Left renal cortex interstitium (tissue), 4 donors: ENCODE measurements at places on chromosomes 5 and 9. TPM values are rescaled to one million over a fixed set of nuclear protein-coding genes. Genes with fewer than 3 reads are reported as not detected.

DNA sequence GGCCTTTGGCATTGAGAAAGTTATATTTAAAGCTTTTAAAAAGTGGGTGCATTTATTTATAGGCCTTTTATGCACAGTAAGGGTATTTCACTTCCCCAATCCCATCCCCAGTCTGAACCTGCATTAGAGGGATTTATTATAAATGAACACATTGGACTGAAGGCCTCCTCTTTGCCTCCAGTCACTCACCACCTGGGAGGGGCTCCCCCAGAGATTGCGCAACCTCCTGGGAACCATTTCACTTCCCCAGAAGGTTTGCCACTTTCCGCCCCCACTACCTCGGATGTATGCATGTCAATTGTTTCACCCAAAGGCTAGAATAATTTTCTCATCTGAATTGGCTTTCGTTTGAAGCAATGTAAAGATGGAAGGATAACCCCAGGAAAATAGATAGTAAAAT lies 29.8 kb upstream of the VCAN start:
- no peak for DNase-seq

GRCh38 chr5:72790186-72790585 lies 26.3 kb upstream of the TNPO1 start:
- no peak for DNase-seq

- DNase-seq: no peak
These were observed 961.3 kb upstream of the CTNND2 start for GRCh38 chr5:12865529-12865928.

DNA sequence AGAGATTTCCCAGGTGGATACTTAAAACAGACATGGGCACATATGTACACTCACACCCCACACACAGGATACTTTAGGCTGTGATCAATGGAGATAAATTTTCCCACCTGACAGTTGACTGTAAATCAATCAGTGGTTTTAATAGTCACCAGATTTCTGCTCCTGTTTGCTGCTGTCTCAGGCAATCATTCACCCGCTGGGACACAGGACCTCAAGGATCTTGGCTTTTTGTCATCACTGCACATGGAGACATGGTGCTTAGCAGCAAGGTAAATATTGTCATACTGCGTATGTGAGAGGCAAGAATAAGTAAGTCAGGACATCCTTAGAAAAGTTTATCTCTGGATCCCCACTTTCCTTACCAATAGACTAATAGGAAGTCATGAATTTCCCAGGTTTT lies 60.8 kb upstream of the KLF9 start:
- DNase-seq: no peak

DNA sequence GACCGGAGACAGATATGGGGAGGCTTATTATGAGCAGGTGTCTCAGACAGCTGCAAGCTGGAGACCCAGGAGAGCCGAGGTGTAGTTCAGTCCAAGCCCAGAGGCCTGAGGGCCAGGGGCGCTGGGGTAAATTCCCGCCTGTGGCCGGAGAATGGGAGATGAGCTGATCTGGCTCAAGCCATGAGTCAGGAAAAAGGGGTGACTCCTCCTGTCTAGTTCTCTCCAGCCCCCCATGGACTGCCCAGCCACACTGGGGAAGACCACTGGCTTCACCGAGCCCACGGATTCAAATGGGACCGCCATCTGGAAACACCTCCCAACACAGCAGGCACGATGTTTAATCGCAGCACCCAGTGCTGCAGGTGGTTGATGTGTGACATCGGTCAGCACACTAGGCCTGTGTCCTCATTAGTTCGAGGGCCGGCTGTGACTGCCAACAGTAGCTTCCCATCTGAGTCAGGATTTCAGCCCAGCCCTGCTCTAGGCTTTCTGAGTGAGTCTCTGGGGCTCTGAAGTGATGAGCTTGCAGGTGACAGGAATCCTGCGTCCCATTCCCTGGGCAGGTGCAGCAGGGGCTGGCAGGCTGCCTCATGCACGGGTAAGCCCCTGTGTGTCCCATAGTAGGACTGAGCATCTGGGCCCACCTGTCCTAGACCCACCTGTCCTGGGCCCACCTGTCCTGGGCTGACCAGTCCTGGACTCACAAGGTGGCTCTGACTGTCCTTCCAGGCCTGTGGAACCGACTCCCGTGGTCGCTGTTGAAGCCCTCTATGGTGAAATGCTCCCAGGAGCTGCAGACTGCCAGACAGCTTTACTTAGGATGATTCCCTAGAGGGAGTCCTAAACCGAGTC lies 49.7 kb downstream of the AHRR start:
- DNase-seq: no peak

- no peak for DNase-seq
These were observed 193.3 kb downstream of the SMARCA2 start for GRCh38 chr9:2208465-2208864.

GRCh38 chr5:131254741-131255140 lies 9.1 kb upstream of the CDC42SE2 start:
- DNase-seq: no peak

DNA sequence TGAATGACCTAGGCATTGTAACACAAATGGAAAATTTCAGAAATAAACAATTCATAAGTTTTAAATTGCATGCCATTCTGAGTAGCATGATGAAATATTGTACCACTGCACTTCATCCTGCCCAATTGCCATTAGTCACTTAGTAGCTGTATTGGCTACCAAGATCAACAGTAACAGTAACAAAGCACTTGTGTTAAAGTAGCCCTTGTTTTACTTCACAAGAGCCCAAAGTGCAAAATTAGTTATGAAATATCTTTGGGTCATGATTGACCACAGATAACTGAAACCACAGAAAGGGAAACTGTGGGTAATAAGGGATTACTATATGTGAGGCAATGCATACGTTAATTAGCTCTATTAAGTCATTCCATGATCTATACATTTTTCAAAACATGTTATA lies 33.3 kb upstream of the RORB start:
- DNase-seq: no peak

The MARCHF3 gene
- polyA plus RNA-seq: 7.1 TPM

The SLC6A7 gene
- not detected for polyA plus RNA-seq

The SPATA31A7 gene
- polyA plus RNA-seq: not detected

The AJM1 gene
- 1.8 TPM for polyA plus RNA-seq

The SPATA31D4 gene
- not detected for polyA plus RNA-seq

The PLPPR1 gene
- polyA plus RNA-seq: 14.4 TPM

The NR2F1 gene
- 334 TPM for polyA plus RNA-seq
